ENCODE measurements at places on chromosomes 12 and 14. TPM values are rescaled to one million over a fixed set of nuclear protein-coding genes. Genes with fewer than 3 reads are reported as not detected.

- DNase-seq, result no peak
These were observed 146.4 kb upstream of the FKBP4 start for GRCh38 chr12:2648406-2648805.

DNA sequence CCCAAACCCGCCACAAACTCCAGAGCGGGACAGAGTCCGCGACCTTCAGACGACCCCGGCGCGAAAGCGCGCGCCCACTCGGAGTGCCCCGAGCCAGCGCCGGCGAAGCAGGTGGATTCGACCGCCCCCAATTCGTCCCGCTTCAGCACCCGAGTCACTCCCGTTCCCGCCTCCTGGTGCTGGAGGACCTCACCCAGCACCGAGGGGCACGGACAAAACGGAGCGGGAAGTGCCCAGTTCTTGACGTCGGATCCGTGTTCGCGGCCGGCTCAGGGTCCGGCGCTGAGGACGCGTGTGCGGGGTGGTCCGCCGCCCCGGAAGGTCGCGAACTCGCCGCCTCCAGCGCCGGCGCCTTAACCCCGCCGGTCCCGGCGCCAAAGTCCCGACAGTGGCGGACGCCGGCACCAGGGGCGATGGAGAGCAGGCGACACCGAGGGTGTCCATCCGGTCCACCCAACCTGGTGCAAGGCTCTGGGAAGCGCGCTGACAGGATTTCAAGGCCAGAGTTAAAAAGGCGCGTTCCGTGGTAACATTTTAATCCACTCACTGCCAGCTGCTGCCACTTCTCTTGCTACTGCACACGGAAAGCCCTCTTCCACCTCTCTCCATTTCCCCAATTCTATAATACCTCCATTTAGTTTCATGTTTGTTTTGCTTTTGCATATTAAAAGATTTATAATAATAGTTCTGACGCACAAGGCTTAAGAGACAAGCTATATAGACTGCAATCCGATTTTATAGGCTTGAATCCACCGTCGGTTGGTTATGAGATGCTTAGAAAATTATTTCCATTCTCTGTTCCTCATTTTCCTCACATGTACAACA is 240.0 kb upstream of the CPNE8 start:
- peak; percentile 69 for DNase-seq

DNA sequence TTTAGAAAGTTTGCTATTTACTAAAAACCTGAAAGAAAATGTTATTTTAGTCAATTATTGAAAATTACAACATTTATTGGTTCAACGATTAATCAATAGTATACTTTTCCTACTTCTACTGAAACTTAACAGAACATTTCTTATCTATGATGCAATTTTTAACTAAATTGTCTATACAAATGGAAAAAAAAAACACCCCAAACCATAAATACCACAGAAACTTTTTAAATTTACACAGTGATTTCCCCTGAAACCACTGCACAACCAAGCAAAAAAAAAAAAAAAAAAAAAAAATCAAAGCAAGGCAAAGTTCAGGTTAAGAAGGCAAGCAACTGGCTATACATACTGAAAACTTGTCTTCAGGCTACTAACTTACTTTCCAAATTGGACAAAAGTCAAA is 71.9 kb upstream of the POC1B start:
- DNase-seq, result no peak

- DNase-seq, result no peak
These were observed 35.1 kb downstream of the EIF2S3B start for GRCh38 chr12:10540776-10541205.

- DNase-seq, result no peak
These were observed 78.4 kb downstream of the ITPK1 start for GRCh38 chr14:93037351-93037750.

DNA sequence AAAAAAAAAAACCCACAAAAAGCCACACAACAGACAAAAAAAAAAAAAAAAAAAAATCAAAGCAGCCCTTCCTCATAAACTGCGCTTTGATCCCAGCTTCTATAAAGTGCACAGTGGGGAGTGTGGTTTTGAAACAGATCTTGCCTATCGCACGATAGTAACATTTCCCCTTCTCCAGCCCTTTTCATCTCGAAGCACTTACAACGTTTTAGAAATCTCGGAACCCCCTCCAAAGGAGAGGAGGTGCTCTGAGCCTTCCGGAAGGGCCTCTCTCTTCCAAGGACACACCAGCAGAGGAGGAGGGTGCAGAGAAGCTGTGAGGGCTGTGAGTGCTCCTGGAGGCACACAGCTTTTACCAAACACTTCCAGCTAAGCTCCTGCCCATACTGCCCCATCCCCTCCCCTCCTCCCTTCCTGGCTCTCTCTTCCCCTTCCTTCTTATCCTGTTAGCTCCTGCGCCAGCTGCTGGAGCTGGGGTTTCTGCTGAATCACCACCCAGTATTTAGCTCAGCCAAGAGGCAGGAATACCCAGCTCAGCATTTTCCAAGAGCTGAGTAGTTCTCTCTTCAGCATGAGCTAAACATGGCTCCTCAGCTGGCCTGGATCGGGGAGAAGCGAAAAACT is 28.4 kb downstream of the SLC7A8 start:
- DNase-seq, result peak; percentile 54

DNA sequence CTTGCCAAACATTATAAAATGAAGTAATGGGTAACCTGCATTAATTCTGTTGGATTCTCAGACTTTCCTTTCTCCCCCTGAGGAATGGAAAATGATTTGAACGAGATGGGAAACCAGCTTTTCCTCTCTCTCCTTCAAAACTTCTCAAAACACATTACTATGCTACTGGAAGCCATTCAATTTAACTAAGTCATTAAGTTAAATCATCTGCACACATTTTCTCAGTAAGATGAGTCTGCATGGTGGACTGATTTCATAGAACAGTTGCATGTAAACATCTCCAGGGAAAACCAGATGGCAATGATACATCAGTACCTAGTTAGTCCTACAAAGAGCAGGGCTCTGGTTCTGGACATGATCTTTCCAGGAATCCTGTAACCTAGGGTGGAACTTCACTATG is 59.9 kb downstream of the BMP4 start:
- DNase-seq, result no peak

Gene RASAL1
- 9.0 TPM for total RNA-seq

DNA sequence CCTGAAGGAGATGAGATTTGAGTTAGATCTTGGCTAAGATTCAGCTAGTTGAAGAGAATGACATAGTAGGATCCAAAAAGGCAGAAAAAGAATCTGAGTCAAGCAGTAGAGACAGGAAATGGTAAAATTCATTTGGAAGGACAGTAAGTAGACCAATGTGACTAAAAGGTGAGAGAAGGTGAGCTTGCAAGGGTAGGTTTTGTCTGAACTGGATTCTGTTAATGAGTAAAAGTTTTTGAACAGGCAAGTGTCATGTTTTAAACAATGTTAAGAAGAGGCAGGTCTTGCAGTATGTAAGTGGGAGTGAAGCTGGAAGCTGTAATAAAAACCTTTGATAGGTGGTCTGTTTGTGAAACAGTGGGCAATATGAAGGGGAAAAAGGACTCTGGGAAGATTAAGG is 58.6 kb downstream of the ACSS3 start:
- no peak for DNase-seq

Gene ADAM21
- not detected for total RNA-seq

Gene OR4E2
- total RNA-seq, result not detected

Measured in colonic mucosa (tissue), 4 donors.